ENCODE measurements at places on chromosomes 4 and X.

DNA sequence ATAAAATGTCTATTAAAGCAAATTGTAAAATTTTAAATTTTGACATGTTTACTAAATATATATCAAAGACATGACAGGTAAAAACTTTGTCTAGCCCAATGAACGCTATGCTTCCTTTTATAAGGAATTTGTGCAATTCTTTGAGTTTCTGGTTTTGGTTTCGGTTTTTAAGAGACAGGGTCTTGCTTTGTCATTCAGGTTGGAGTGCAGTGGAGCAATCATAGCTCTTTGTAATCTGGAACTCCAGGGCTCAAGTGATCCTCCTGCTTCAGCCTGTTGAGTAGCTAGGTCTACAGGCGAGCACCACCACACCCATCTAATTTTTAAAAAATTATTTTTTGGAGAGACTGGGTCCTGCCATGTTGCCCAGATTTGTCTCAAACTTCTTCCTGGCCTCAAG, 60.7 kb downstream of the BLTP1 start:
- DNase-seq, result no peak

GRCh38 chr4:93216646-93217045, 611.9 kb upstream of the ATOH1 start:
- no peak for DNase-seq

DNA sequence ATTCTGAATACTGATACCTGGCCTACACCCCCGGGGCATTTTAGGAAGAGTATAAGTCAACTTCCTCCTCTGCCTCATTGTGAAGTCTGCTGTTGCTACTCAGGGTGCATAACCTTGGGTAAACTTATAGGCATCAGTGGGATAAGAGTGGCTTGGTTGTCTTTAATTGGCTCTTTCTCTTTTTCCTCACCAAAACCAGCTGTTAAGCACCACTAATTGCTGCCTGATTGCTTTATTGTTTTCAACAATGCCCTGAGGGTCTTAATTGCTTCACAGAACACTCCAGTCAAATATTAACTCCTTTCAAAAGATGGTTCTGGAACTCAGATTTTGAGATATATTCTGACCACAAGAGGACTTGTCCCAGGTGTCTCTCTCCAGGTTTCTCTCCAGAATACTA, 337.0 kb upstream of the MAGEB16 start:
- DNase-seq, result no peak

GRCh38 chr4:138243369-138243768, 1.2 kb upstream of the SLC7A11 start:
- DNase-seq, result no peak

DNA sequence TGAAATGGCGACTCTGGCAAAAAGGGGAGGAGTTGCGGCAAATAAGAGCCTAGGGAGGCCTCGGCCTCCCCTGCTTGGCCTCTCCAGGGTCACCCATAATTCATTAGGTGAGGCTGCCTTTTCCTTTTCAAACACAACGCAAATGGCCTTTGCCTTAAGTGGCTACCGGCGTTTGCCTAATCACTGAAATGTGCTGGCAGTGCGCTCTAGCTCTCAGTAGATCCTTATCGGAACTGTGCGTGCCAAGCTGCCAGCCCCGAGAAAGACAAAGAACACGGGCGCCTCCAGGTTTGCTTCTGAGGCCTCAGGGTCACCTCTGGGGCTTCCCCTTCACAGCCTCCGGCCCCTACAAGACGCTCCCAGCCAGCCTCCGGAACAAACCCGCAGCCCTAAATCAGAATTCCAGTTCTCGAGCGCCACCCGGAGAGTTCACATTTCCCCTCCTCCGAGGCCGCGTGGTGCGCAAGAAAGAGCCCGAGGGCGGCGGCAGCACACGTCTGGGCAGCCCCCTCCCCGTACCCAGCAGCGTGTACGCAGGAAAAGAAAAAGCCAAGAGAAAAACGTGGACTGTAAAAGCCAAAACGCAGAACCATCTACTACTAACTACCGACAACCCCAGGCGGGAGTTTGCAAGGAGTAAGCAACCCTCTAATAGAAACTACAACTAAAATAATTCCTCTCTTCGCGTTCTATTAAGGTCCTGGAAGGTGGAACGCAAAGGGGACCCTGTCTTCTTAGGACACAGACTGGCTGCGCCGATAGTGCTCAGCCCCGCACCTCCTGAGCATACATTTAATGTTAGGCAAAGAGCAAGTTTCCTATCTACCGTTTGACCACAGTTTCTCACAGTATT, 76.5 kb upstream of the BCOR start:
- DNase-seq, result no peak

GRCh38 chrX:35809781-35810180, 11.6 kb downstream of the MAGEB16 start:
- no peak for DNase-seq

DNA sequence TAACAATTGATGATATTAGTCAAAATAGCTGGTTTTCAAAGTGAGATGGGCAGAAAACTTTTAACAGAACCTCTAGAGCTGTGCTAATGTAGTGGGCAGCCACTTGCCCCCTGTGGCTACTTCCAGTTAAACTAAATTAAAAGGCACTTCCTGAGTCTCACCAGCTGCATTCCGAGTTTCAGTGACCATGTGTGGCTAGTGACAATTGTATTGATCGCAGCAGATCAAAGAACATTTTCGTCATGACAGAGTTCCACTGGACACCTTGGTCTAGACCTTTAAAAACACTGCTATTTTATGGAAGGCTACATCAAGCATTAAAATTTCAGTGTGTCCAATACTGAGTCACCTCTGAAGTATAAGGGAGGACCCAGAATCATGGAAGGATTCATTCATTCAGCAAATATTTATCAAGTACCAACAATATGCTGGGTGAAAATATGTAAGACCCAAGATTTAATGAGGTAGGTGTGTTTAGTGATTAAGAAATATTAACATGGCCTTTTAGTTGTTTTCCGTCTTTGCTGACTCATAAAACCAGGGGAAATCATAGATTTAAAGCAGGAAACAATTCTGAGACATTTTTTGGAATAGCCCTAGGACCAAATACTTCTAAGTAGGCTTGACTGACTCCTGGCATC, 5.1 kb upstream of the FAT1 start:
- no peak for DNase-seq

GRCh38 chrX:152819732-152820131, 10.8 kb downstream of the CETN2 start:
- no peak for DNase-seq

GRCh38 chrX:7132335-7133049, 15.0 kb upstream of the STS start:
- DNase-seq, result peak; percentile 56

DNA sequence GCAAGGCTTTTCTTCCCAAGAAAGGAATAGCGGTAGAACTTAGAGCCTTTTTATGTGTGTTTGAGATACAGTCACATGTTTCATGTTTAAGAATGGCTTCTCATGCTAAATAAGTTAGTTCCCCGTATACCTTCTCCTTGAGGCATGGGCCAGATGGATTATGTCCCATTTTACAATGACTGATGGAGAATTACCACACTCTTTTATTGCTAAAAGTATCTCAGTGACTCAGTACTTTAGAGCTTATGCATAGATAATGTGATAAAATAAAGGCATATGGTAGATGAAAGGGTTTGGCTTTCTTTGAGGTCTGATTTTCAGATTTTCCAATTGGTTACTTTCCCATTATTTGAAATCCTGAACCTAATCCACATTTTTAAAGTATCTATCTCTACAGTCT, 121.8 kb upstream of the BMPR1B start:
- DNase-seq, result no peak

- DNase-seq, result no peak
These were observed 36.3 kb downstream of the IL21 start for GRCh38 chr4:122584519-122584918.

GRCh38 chrX:149371986-149372385, 133.1 kb downstream of the IDS start:
- DNase-seq, result no peak

DNA sequence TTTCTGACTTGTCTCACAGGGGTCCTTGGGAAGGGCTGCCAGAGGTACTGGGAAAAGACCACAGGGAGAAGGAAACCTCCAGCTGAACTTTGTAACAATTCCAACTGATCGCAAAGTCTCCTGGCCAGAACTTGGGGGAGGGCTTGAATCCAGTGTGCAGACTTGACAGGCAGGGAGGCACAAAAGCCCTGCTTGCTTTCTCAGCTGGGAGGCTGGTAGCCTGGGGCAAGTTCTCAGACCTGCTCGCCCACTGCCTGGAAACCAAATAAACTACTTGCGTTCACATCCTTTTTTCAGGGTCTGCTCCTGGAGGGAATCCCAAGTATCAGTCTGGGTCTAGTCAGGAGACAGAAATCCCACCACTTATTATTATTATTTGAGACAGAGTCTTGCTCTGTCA, 48.0 kb upstream of the CASK start:
- no peak for DNase-seq

DNA sequence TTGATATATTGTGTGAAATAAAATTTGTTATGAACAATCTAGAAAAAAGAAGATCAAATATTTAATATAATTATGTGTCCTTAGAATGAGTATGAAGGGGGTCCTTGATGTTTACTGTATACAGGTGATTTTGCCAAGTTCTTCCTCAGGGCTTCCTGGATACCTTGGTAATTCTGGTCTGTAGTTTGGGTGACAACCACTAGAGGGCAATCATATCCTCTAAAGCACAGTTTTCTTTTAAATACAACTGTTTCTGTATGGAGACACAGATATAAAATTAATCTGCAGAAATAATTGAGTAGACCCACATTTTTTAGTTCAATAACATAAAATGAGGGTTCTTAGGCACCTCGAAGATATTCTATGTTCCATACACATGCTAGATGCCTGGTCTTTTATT, 157.7 kb downstream of the SPANXN1 start:
- no peak for DNase-seq

- DNase-seq, result no peak
These were observed 872.1 kb upstream of the PCDH10 start for GRCh38 chr4:132276989-132277388.

GRCh38 chr4:76752861-76753501, 145.0 kb downstream of the SOWAHB start:
- no peak for DNase-seq

- no peak for DNase-seq
These were observed 367.3 kb upstream of the CASK start for GRCh38 chrX:42290608-42291007.

DNA sequence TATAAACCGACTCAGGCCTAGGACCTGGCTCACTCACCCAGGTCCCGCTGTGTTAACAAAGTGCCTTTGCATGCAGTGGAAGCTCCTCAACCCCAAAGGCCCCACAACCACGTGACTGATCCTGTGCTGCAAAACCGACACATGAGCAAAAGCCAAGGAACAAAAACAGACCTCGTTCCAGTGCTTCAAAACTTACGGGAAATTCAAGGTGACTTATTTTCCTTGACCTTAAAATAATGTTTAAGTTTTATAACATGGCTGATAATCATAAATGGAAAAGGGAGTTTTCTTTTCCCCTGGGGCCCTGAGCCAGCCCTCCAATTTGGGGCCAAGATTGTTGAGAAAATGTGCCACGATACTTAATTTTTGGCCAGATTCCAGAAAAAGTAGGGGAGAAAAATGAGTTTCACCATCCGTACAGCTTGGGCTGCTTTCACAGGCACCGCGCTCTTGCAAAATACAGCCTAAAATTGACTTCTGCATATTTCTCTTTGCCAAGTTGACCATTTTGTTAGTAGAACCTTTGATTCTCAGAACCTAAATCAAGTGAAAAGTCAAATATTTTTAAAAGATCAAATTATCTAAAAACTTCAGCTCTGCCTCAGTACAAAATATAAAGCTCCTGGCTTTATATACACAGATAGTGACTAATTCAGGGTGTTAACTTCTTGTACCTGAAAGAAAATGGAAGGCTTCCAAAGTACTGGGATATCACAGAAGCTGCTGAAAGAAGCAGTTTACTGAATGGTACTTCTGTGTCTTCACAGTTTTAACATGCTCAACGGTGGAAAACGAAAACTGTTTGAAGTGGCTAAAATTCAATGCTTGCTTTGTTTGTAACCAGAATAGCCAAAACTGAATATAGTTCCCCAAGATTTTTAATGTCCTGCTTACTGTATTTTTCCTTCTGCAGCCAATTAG, 93.8 kb downstream of the APBB2 start:
- no peak for DNase-seq

DNA sequence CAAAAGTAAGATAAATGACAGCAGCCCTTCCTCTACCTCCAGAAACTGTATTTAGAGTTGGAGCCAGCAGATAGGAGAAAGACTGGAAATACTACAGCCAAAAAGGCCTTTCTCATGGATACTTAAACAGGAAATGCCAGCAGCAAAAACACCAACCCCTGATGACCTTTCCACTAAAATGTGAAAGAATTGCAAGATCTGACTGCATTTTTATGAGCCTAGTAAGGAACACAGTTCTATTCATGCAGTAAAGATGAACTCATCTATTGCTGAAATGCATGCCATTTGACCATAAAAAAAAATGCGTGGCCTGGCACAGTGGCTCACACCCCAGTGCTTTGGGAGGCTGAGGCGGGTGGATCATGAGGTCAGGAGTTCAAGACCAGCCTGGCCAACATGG, 19.9 kb downstream of the ABCG2 start:
- no peak for DNase-seq

- DNase-seq, result no peak
These were observed 69.3 kb upstream of the IL2 start for GRCh38 chr4:122525865-122526264.

DNA sequence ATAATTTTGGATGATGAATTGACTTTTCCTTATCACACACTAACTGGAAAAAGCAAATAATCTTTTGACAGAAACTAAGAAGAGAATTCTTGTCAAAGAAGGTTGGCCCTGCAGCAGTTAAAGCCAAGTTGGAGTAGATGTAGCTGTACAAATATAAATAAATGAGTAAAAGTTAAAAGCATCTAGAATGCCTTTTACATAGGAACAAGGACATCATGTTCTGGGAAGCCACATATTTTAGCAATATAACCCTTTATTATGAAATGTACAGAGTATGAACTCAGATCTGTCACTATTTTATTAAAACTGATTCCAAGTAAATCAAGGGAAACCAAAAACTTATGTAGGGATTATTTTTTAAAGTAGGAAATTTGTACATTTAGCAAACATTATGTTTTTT, 269.4 kb upstream of the FAT4 start:
- DNase-seq, result no peak

DNA sequence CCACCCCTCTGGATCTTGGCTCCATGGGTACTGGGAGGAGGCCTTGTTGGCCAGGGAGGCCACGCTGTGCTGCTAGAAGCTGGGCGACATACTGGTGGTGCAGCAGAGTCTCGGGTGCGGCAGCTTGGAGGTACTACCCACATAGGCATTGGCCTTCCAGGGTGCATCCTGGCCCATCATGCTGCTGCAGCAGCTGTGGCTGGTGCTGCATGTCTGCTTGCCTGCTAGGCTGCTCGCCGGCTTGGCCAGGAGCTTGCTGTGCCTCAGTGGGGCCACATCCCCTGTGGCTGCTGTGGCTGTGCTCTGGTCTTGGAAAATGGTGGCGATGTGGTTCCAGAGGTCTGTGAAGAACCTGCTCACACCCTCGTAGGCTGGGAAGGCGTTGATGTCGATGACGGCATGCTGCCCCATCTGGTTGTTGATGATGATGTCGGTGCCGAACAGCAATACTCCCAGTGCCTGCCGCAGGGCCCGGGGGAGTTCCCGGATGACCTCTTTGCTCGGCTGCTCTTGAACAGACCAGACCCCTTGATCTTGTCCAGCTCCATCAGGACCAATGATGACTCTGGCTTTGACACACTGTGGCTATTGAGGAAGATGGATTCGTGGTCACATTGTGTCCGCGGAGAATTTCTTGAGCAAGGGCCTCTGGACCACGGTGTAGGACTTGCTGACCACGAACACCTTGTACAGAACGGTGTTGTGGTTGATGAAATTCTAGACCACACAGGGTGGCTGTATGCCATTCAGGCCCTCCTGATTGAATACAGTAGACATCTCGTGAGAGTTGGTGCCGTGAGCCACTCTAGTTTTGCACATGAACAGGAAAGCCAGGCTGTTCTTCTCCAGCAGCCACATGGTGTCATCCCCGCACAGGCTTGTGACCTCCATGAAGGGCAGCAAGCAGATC, 11.8 kb downstream of the RBM10 start:
- peak; percentile 17 for DNase-seq
